Activated CD8-positive, alpha-beta T cell treated with anti-CD3 and anti-CD28 coated beads, Interleukin-2, amount 10 ng/mL, durations not matched to agents 7 days and 5 days (primary cell): ENCODE measurements at places on chromosomes 6 and 20. TPM values are rescaled to one million over a fixed set of nuclear protein-coding genes. Genes with fewer than 3 reads are reported as not detected.
A peak's percentile ranks its signal among the peaks of the same experiment; 100 is the strongest.

DNA sequence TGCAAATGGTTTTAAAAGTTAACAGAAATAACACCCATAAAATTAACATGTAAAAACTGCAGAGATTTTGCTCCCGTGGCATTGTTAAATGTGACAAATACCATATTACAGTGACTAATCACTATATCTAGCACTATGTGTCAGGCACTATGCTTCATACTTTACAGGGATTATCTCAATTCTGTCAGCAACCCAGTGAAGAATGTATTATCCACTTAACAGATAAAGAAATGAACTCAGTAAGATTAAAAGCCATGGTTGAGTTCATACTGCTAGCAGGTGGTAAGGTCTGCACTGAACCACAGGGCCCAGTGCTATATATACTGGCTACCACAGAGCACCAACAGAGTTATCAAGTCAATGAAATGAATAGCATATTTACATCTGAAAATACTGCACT is 65.4 kb downstream of the RWDD2A start:
- peaks cover 5% of the 10 kb centered on the region for H3K27me3 ChIP-seq
- no peaks in the 10 kb centered on the region for H3K4me1 ChIP-seq
- no peaks in the 10 kb centered on the region for H3K36me3 ChIP-seq
- no peak for DNase-seq

DNA sequence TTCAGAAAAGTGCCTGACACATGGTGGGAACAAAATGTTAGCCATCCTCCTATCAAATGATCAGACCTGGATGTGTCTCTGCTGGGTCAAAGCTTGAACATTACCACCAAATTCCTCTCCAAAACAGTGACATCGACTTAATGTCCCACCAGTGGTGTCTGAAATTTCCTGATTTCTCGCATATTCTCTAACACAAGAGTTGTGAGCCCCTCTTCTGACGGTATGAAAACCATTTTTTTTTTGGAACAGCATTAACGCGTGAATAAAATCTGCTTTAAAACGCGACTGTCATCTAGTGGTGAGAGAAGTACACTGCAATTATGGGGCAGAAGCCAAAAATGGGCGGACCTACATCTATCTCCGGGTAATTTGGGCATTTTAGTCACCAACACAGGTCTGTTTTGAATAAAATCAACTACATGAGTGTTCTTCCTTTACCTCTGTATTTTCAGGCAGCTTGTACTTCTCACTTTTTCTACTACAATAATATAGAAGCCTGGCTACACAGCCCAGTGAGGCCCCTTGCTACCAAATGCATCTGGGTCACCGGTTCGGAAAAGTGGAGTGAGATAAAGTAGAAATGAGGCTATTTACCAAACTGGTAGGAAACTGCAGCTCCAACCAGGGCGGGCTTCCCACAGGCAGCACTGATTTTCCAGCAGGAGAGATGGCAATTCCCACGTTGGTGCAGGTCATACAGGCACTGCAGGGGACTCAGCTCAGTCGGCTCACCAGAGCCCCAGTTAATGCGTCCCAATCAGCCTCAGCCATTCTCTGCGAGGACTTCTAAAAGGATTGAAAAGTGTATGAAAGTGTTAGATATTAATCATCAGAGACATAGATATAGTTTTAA is 27.4 kb downstream of the MGME1 start:
- H3K27me3 ChIP-seq = peaks cover 2% of the 10 kb centered on the region
- H3K4me3 ChIP-seq = no peak overlapping the region
- DNase-seq = peak; percentile 63
- H3K36me3 ChIP-seq = peaks cover 8% of the 10 kb centered on the region

GRCh38 chr6:16854986-16855385 is 93.7 kb upstream of the ATXN1 start:
- no peaks in the 10 kb centered on the region for H3K36me3 ChIP-seq
- peaks cover 16% of the 10 kb centered on the region for H3K27me3 ChIP-seq
- no peak overlapping the region for H3K27ac ChIP-seq
- no peak for DNase-seq

- H3K36me3 ChIP-seq = peaks cover 4% of the 10 kb centered on the region
- peak overlapping the region; percentile 18 for H3K27ac ChIP-seq
- no peak for DNase-seq
- H3K27me3 ChIP-seq = no peaks in the 10 kb centered on the region
Measured at GRCh38 chr20:36493801-36494114, 47.6 kb upstream of the MYL9 start.

DNA sequence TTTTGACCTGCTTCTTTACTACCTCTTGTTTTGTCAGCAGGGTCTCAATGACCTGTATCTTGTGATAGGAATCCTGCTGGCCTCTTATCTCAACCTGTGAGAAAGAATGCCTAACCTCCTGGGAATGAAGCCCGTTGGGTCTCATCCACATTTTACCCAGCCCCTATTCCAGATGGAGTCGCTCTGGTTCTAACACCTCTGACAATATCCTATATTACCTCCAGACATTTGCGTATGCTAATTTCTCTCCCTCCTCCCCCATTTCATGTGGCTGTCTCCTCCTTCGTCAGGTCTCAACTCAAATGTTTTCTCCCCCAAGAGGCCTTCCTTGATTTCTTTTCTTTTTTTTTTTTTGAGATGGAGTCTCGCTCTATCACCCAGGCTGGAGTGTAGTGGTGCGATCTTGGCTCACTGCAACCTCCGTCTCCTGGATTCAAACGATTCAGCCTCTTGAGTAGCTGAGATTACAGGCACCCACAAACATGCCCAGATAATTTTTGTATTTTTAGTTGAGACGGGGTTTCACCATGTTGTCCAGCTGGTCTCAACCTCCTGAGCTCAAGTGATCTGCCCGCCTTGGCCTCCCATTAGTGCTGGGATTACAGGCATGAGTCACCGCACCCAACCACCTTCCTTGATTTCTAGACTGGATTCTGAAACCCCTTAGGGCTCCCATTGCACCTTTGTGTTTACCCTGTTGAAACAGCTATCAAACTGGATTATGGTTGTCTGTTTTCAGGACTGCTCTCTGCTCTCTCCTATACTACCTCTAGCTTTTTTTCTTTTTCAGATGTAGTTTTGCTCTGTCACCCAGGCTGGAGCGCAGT is 49.5 kb upstream of the B4GALT5 start:
- H3K36me3 ChIP-seq = peaks cover 4% of the 10 kb centered on the region
- no peak overlapping the region for H3K4me3 ChIP-seq
- peaks cover 49% of the 10 kb centered on the region for H3K27me3 ChIP-seq
- no peak overlapping the region for H3K27ac ChIP-seq
- H3K4me1 ChIP-seq = peaks cover 15% of the 10 kb centered on the region
- no peak for DNase-seq

Gene SCUBE3
- not detected for total RNA-seq

Gene VNN1
- not detected for total RNA-seq
